Foreskin keratinocyte (primary cell): ENCODE measurements at places on chromosomes 2 and 18. TPM values are rescaled to one million over a fixed set of nuclear protein-coding genes. Genes with fewer than 3 reads are reported as not detected.

GRCh38 chr18:7221424-7222155, 9.3 kb upstream of the LRRC30 start:
- DNase-seq: peak; percentile 37

DNA sequence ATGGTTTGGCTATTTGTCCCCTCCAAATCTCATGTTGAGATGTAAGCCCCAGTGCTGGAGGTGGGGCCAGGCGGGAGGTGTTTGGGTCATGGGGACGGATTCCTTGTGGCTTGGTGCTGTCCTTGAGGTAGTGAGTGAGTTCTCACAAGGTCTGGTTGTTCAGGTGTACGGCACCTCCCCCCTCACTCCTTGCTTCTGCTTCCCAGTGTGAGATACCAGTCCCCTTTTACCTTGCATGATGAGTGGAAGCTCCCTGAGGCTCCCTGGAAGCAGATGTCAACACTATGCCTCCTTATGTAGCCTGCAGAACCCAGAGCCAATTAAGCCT, 232.6 kb downstream of the LDLRAD4 start:
- DNase-seq: no peak

DNA sequence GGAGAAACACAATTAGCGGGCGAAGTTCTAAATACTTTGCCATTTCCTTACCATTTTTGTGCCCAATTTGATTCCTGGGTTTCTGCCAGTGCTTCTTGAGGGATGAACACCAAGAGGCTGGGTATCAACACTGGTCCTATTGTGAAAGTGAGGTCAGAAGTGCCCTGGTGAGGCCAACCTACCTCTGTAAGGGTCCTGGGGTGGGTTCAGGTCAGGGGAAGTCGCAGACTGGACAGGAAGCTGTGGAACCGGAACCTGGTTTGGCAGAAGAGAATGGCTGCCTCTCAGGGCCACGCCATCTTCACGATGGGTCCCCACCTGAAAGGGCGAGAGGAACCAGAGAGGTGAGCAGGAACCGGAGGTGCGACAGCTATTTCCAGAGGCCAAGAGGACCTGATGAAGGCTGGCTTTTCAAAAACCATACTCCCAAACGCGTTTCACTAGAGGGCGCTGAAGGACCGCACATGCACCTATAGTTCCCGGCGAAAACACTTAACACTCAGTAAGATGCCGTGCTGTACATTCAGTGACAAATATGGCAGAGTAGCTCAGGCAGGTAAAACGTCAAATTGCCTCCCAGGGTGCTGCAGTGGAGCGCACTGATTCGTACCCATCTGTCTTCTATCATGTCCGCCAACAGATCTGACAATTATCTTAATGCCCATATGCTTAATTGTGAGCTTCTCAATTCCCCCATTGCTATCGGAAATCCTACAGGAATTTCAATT, 275.3 kb upstream of the CCDC68 start:
- DNase-seq: peak; percentile 57

GRCh38 chr2:113116100-113116958, 11.1 kb upstream of the IL1RN start:
- peak; percentile 83 for DNase-seq

GRCh38 chr2:126932966-126933710, 34.4 kb downstream of the TEX51 start:
- DNase-seq: no peak

DNA sequence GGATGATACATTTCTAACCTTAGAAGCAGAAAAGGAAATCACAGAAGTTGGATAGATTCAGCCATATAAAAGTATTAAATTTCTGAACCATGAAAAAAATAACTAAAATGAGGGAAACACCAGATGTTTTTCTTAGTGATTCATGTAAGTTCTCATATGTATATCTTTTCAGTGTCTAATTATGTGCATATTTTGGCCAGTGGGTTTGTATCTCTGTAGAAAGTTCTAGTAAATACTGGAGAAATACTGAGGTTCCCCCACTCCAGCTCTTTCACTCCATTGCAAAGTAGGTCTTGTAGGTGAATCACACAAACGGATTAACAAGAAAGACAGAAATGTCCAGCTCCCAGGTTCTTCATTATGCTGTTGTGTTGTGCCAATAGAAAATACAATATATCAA, 222.3 kb downstream of the NEDD4L start:
- no peak for DNase-seq

GRCh38 chr2:20135631-20136050, 84.2 kb upstream of the LAPTM4A start:
- DNase-seq: peak; percentile 42

- DNase-seq: peak; percentile 98
These were observed 96.2 kb downstream of the KLHL29 start for GRCh38 chr2:23480957-23481797.

DNA sequence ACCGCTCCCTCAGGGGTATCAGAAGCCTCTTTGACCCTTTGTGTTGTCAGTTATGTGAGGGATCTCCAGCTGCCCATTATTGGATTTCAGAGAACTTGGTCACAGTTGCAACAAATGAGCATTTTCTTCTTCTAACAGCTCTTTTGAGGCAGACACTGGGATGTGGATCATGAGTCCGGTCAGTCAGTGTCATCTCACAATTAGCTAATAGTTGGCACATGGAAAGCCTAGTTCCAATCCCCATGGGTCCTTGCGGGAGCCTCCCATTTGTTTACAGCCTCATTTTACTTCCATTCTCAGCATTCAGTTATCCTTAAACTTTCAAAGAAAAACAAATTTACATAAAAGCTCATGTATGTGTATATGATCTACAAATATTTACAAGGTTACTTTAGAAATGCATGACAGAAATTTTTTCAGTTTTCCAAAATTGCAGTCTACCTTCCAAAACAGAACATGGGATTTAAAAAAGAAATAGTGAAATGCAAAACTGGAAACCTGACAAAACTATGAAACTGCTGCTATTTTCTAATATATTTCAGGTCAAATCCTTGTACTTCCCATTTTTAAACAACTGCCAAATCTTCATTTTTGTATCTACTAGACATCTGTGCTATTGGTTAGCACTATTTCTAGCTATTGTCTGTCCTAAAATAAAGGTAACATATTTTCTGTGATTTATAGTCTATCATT, 547.1 kb upstream of the ZEB2 start:
- no peak for DNase-seq

DNA sequence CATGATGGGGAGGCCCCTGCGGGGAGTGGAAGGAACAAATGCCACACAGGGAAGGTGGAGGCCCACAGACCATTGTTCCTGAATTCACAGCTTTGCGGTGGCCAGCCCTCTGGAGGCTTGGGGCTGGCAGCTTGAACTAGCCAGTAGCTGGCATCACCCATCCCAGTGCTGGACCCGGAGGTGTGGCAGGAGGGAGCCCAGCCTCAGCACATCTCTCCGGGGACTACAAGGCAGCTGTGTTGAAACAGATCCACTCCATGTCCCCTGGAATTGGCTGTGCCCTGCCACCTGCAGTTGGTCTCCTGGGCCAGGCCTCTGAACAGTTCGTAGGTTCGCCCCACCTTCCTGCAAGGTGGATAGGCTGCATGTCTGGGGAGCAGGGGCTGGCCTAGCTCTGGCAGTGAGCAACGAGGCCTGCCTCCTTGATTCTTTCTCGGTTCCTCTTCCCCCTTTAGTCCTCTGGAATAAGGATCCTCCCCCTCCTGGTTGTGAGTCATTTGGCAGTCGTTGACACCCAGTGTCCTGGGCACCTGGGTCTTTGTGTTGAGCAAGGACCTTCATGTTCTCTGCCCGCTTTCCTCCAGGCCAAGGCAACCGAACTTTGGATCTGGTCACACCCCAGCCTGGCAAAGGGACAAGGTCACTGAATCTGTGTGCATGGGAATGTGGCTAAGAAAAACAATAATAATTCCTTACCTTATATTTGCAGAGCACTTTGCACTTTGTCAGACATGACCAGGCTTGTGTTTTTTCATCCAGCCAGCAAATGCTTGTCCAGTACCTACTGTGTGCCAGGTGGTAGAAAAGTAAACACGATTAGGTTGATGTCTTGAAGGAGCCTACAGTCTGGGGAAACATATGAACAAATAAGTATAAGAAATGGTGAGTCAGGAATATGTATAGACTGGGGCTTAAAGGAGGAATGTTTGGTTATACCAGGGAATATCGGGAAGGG, 55.0 kb upstream of the MCFD2 start:
- DNase-seq: peak; percentile 82

DNA sequence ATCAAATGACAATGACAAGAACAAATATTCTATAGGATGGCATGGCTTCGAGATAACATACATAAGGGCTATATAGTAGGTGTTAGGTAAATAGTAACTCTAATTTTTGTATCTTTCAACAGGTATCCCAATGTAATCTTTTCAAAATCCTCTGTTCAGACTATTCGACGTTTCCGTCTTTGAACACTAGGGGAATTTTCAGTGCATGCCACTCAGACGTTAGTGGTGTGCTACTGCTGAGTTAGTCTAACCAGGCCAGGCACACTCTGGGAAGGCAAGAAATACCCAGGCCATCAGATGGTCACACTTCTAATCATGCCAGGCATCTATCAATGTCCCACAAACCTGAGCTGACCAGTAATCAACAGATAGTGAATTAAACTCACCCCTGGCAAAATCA, 14.6 kb upstream of the CREG2 start:
- DNase-seq: no peak

DNA sequence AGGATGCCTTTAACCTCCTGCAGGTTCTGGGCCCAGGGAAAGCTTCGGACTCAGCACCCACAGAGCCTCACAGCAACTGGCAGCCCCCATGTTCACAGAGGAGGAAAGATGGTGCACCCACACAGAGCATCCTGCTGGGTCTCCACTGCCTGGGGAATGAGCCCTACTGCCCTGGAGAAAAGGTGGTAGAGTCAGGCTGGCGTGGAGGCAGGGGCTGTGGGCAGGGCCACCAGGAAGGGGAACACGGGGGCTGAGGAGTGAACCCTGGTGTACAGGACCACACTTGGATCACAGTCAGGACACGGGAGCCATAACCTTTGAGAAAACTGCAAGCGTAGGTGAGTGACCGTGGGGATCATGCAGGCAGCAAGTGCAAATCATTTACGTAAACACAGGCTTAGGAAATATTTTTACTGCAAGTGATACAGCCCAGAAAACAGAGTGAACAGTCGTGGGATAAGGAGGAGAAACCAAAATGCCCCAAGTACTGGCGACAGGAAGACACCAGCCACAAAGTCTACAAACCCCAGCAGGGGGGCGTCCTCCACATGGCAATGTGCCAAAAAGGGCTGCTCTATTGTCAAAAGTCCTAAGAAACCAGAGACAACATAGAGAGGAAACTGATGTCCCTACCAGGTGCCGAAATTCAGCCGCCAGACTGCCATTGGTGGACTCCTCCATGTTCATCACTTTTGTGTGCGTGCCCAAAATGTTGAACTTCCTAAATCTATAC, 27.6 kb downstream of the STAT1 start:
- DNase-seq: no peak

DNA sequence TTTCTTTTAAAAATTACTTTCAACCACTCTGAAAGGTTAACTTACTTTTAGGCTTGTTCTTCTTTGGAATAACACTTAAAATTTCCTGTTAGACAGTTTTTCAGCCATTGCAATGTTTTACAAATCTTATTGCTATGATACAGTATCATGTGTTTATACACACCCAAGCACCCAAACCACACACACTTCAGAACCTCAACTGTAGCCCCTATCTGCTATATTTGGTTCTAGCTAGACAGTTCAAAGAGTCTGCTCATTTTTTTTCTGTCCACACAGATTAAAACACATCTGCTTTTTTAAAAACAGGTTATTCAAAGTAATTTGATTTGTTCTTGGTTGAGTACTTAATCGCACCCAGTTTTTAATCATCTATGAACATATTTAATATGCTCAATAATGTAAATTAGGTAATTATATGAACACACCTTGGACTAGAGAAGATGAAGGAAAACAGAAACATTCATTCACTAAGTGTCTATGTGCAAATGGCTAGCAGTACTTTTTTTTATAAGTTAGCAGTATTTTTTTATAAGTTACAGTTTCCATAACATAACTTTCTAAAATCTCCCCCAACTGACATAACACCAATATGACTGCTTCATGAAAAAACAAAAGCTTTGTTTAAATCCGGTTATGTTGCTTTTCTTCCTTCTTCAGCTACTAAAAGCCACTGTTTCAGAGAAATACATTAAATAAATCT, 17.6 kb downstream of the FBXO11 start:
- DNase-seq: no peak

GRCh38 chr2:231530099-231531011, at the start of gene NMUR1:
Gene NMUR1, minus strand, starts transcription at chr2:231530445. Its CDS starts 84 bp downstream, at chr2:231530361.
- DNase-seq: no peak

DNA sequence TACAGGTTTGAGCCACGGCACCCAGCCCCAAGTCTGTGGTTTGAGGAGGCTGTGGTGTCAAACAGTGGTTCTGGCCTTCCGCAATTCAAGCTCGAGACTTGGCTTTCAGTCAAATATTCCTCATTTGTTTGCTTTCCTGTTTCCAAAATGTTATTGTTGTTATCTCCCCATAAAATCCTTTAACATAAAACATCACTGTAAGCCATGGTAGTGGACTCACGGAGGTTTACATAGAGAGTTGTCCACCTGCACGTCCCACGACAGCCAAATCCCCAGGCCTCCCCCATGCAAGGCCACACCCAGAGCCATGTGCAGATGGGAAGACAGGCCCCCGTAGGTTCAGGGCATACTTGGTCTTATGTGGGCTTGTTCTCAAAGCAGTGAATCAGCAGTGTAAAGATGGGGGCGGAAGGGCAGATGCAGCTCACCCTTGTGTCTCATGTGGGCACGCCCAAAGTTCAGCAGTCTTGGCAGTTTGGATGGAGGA, 18.9 kb upstream of the ST3GAL5 start:
- DNase-seq: peak; percentile 94

- DNase-seq: no peak
These were observed 98.5 kb upstream of the NOSTRIN start for GRCh38 chr2:168703926-168704325.

DNA sequence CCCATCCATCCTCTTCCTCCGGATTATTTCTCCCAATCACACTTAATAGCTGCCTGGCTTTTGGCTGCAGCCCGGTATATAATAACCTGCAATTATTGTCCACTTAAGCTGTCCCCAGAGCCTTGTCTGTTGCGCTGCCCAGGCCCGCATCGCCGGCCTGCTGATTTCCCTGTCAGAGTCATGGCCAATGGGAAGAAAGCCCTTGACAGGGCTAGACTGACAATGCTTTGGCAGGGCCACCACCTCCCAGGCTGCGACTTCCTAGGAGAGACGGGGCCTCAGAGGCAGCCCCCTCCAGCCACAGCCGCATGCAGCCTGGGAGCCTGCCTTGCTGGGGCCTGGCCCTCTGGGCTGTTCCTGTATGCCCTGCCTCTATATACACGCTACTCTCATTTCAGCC, 10.0 kb upstream of the CELF4 start:
- DNase-seq: no peak

KHK gene
- 2.4 and 2.6 TPM in 2 replicates for total RNA-seq

TMEM17 gene
- 2.3 and 2.5 TPM in 2 replicates for total RNA-seq

DSG4 gene
- total RNA-seq: 0.04 TPM in 1 of 2 replicates, not detected in the other

LBX2 gene
- 0.61 and 0.71 TPM in 2 replicates for total RNA-seq

CCNT2 gene
- total RNA-seq: 17.1 and 18.3 TPM in 2 replicates

AQP12B gene
- total RNA-seq: not detected in 2 replicates

MRPL33 gene
- 90.5 and 111 TPM in 2 replicates for total RNA-seq

NETO1 gene
- 22.3 and 34.2 TPM in 2 replicates for total RNA-seq

COL4A3 gene
- total RNA-seq: 0.07 and 0.34 TPM in 2 replicates

KCTD1 gene
- 46.6 and 50.5 TPM in 2 replicates for total RNA-seq

MC2R gene
- total RNA-seq: not detected in 2 replicates

TTN gene
- not detected in 2 replicates for total RNA-seq
